ENCODE measurements at places on chromosomes 5 and 9.
A peak's percentile ranks its signal among the peaks of the same experiment; 100 is the strongest.

DNA sequence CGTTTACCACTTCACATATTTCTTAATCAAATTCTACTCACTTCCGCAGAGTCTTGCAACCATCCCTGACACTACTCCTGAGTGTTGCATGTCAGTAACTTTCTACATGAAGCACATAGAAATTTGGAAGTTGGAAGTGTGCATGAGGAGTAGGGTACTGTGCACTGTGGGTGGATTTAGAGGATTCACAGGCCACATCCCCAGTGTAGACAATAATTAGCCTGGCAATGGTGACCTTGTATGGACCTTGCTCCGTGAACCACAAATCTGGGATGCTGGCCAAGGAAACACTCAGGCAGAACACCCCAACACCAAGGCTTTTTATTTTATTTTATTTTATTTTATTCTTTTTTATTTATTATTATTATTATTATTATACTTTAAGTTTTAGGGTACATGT lies 25.5 kb downstream of the CTSL start:
- DNase-seq = no peak
- peaks cover 13% of the 10 kb centered on the region for H3K4me1 ChIP-seq
- no peak overlapping the region for H3K4me3 ChIP-seq
- no peak overlapping the region for H3K27ac ChIP-seq
- no peaks in the 10 kb centered on the region for H3K36me3 ChIP-seq
- H3K27me3 ChIP-seq = no peaks in the 10 kb centered on the region

GRCh38 chr5:61435368-61435767 lies 103.3 kb downstream of the ZSWIM6 start:
- DNase-seq = no peak
- H3K27ac ChIP-seq = no peak overlapping the region
- H3K27me3 ChIP-seq = no peaks in the 10 kb centered on the region
- no peak overlapping the region for H3K4me3 ChIP-seq
- H3K4me1 ChIP-seq = peaks cover 7% of the 10 kb centered on the region
- H3K36me3 ChIP-seq = no peaks in the 10 kb centered on the region

GRCh38 chr9:16343249-16344237 lies 526.9 kb downstream of the BNC2 start:
- H3K4me1 ChIP-seq = peaks cover 3% of the 10 kb centered on the region
- H3K27me3 ChIP-seq = no peaks in the 10 kb centered on the region
- H3K27ac ChIP-seq = no peak overlapping the region
- no peak overlapping the region for H3K4me3 ChIP-seq
- no peak for DNase-seq

- H3K27ac ChIP-seq = no peak overlapping the region
- H3K27me3 ChIP-seq = no peaks in the 10 kb centered on the region
- no peak overlapping the region for H3K4me3 ChIP-seq
- no peaks in the 10 kb centered on the region for H3K4me1 ChIP-seq
- no peak for DNase-seq
Observed at GRCh38 chr5:101473483-101473882, 570.4 kb upstream of the ST8SIA4 start.

DNA sequence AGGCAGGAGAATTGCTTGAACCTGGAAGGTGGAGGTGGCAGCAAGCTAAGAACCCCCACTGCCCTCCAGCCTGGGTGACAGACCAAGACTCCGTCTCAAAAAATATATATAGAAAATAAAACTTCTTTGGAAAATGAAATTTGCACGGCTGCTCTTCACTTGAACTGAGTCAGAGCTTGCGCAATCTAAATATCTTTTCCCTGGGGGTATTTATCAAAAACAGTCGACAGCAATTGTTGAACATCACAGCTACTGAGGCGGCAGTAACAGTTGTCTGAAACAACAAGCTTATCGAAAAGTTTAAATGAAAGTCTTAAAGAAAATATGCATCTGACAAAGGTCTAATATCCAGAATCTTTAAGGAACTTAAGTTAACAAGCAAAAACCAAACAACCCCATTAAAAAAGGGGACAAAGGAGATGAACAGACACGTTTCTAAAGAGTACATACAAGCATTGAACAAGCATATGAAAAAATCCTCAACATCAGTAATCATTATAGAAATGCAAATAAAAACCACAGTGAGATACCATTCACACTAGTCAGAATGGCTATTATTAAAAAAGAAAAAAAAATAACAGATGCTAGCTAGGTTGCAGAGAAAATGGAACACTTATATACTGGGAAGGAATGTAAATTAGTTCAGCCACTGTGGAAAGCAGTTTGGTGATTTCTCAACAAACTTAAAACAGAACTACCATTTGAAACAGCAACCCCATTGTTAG lies 153.6 kb upstream of the CDH9 start:
- H3K27ac ChIP-seq = no peak overlapping the region
- H3K36me3 ChIP-seq = no peaks in the 10 kb centered on the region
- DNase-seq = no peak
- H3K4me1 ChIP-seq = no peaks in the 10 kb centered on the region
- H3K27me3 ChIP-seq = no peaks in the 10 kb centered on the region

DNA sequence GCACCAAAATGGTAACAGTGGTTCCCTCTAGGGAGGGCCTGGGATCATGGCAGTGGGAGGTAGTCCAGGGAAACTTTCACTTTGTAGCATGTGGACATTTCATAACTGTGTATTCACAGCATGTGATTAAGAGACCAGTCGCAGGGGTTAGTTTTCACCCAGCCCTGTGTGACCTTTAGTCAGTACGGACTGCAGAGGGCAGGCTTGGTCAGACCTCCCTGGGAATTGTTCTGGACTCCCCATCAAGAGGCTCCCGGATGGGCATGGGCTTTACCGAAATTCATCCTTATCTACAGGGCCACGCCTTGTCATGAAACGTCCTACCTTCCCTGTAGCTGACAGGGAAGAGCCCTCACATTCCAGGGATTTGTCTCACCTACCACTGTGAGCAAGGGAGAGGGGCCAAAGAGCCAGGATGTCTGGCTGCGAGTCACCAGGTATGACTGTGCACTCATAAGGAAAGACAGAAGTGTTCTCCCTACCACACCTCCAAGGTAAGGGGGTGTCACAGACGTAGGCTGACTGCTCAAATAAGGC lies 19.9 kb downstream of the GPX3 start:
- H3K4me3 ChIP-seq = no peak overlapping the region
- H3K4me1 ChIP-seq = peaks cover 21% of the 10 kb centered on the region
- H3K27me3 ChIP-seq = no peaks in the 10 kb centered on the region
- DNase-seq = no peak
- peaks cover 29% of the 10 kb centered on the region for H3K36me3 ChIP-seq

DNA sequence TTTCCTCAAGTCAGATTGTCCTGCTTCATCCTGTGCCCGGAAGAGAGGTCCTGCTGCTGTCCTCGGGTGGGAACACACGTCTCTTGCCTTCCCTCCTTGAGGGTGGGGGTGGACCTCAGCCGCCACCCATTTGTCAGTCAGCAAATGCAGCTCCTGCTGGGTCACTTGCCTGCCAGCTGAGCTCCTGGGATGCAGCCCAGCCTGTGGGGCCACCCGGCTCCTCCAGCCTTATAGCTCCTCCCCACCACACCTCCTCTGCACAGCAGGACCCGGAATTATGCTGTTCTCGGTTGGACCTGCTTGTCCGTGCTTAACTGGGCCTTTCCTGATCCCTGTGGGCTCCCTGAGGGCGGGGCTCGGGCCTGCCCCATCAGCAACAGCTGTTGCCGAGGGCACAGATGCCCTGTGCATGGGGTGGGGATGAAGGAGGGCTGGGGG lies 52.7 kb downstream of the RXRA start:
- no peak overlapping the region for H3K27ac ChIP-seq
- no peaks in the 10 kb centered on the region for H3K27me3 ChIP-seq
- H3K4me3 ChIP-seq = no peak overlapping the region
- DNase-seq = no peak

GRCh38 chr5:89710006-89710405 lies 699.5 kb downstream of the CETN3 start:
- no peak overlapping the region for H3K27ac ChIP-seq
- no peak overlapping the region for H3K4me3 ChIP-seq
- H3K4me1 ChIP-seq = no peaks in the 10 kb centered on the region
- peaks cover 2% of the 10 kb centered on the region for H3K27me3 ChIP-seq
- DNase-seq = no peak

GRCh38 chr5:150780187-150780692 lies 1.7 kb downstream of the SMIM3 start:
- no peak overlapping the region for H3K4me3 ChIP-seq
- H3K27ac ChIP-seq = no peak overlapping the region
- H3K36me3 ChIP-seq = no peaks in the 10 kb centered on the region
- DNase-seq = no peak

GRCh38 chr5:189486-189885 lies 1.8 kb upstream of the LRRC14B start:
- no peaks in the 10 kb centered on the region for H3K36me3 ChIP-seq
- no peaks in the 10 kb centered on the region for H3K4me1 ChIP-seq
- no peak overlapping the region for H3K27ac ChIP-seq
- H3K27me3 ChIP-seq = peaks cover 8% of the 10 kb centered on the region
- no peak for DNase-seq

DNA sequence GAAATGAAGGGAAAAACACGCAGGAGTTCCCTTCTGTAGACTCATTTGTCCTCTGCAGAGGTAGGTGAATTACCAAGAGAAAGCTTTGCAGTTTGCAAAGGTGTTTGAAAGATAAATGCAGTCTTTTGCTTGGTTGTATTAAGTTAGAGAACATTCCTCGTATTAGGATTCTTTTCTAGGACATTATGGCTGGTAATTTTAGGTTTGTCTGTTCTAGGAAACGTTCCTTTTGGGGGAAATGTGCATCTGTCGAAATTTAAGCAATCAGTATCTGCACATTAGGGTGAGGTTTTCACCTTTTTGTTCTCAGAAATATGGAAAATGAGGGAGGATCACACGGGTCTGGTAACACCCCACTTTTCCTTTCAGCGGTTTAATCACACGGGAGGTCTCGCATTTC lies 45.1 kb downstream of the GAS1 start:
- H3K36me3 ChIP-seq = no peaks in the 10 kb centered on the region
- no peak overlapping the region for H3K4me3 ChIP-seq
- DNase-seq = no peak
- H3K27ac ChIP-seq = no peak overlapping the region

- no peak overlapping the region for H3K27ac ChIP-seq
- no peak for DNase-seq
- no peaks in the 10 kb centered on the region for H3K36me3 ChIP-seq
- H3K4me3 ChIP-seq = no peak overlapping the region
- no peaks in the 10 kb centered on the region for H3K4me1 ChIP-seq
Observed at GRCh38 chr9:71506821-71507220, 261.5 kb downstream of the CEMIP2 start.

DNA sequence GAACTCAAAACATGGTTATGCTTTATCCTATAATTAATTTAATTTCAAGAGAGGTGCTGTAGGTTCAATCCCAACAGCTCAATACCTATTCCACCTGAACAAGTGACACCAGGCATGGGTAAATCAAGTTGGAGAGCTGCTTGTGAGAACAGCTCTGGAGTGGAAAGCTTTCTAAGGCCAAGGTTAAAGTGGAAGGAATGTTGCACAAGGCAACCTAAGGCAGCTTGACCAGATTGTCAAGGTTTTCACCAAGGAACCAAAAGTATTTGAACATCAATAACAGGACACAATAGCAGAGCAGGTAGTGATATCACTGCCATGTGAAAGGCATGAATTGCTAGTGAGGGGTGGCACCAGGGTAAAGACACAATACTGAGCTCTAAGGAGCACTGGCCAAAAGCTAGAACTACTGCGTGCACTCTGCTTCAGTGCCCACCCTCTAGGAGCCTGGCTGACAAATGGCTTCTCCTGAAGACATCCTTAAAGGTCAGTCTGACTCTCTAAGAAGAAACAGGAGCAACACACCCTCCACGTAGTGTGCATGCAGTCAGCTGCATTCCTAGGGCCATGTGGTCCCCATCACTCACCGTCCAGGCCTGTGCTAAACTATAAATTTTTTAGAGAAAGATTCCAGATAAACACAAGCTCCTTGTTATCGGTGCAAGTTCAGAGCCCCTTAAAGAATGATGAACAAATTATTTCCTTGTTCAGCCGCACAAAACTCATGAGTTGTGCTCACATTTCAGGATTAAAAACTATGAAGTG lies 677.7 kb upstream of the KLF4 start:
- DNase-seq = no peak
- no peak overlapping the region for H3K27ac ChIP-seq
- H3K27me3 ChIP-seq = no peaks in the 10 kb centered on the region
- H3K4me3 ChIP-seq = no peak overlapping the region
- H3K36me3 ChIP-seq = no peaks in the 10 kb centered on the region

DNA sequence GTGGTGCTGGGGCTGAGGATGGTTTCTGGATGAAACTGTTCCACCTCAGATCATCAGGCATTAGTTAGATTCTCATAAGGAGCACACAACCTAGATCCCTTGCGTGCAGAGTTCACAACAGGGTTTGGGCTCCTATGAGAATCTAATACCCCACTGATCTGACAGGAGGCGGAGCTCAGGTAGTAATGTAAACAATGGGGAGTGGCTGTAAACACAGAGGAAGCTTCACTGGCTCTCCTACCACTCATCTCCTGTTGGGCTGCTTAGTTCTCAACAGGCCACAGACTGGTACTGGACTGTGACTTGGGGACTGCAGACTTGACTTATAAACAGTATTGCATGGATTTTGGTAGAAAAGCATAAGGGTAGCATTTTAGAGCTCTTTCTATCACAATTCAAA lies 870.7 kb upstream of the CDH10 start:
- DNase-seq = no peak
- H3K27me3 ChIP-seq = no peaks in the 10 kb centered on the region
- no peak overlapping the region for H3K4me3 ChIP-seq
- no peaks in the 10 kb centered on the region for H3K36me3 ChIP-seq

GRCh38 chr9:99312736-99313135 lies 90.7 kb downstream of the SEC61B start:
- no peak overlapping the region for H3K4me3 ChIP-seq
- peaks cover 5% of the 10 kb centered on the region for H3K27me3 ChIP-seq
- no peak for DNase-seq
- H3K27ac ChIP-seq = no peak overlapping the region
- H3K36me3 ChIP-seq = no peaks in the 10 kb centered on the region

GRCh38 chr5:159331093-159331973 lies 1.0 kb upstream of the IL12B start:
- no peak overlapping the region for H3K27ac ChIP-seq
- H3K36me3 ChIP-seq = no peaks in the 10 kb centered on the region

DNA sequence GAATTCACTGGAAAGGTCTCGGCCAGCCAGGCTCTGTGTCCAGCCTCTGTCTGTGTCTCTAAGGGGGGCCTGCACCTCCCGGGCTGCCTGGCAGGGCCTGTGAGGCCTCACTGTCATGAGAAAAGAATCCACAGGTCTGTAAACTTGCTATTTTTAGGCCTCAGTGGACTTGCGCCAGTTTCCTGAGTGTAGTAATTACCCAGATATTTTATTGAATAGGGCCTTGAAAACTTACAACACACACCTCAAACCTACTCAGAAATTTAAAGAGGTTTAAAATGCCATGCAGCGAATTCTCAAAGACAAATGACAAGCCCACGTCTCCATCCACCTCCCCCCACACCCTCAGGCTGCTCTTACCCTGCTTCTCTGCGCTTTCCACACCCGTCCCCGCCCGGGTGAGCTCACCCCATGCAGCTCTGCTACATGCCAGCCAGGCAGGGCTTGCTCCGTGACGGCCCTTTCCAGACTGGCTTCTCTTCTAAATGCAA lies 8.8 kb upstream of the TENT4A start:
- no peak overlapping the region for H3K4me3 ChIP-seq

GRCh38 chr9:123998970-123999621 lies 12.5 kb upstream of the LHX2 start:
- H3K4me1 ChIP-seq = peaks cover 3% of the 10 kb centered on the region
- H3K36me3 ChIP-seq = no peaks in the 10 kb centered on the region
- peaks cover 84% of the 10 kb centered on the region for H3K27me3 ChIP-seq
- H3K4me3 ChIP-seq = no peak overlapping the region
- no peak for DNase-seq
- no peak overlapping the region for H3K27ac ChIP-seq

GRCh38 chr5:42982107-42982622 lies 58.0 kb downstream of the ANXA2R start:
- no peak overlapping the region for H3K4me3 ChIP-seq
- peak; percentile 30 for DNase-seq
- H3K36me3 ChIP-seq = no peaks in the 10 kb centered on the region
- H3K4me1 ChIP-seq = peaks cover 48% of the 10 kb centered on the region
- H3K27me3 ChIP-seq = no peaks in the 10 kb centered on the region
- H3K27ac ChIP-seq = peak overlapping the region; percentile 95
